ENCODE measurements at places on chromosomes 4 and X. TPM values are rescaled to one million over a fixed set of nuclear protein-coding genes. Genes with fewer than 3 reads are reported as not detected.

Gene SYTL5
- total RNA-seq: not detected

Gene CYTL1
- total RNA-seq: not detected

Gene CFI
- 0.81 TPM for total RNA-seq

Gene PLP2
- 232 TPM for total RNA-seq

Gene CSAG1
- not detected for total RNA-seq

Gene RHOXF2
- total RNA-seq: not detected

Gene RASGEF1B
- total RNA-seq: 7.3 TPM

Gene TSR2
- total RNA-seq: 53.8 TPM

Gene CFAP99
- not detected for total RNA-seq

Gene MED12
- total RNA-seq: 44.1 TPM

Gene MAGEB17
- not detected for total RNA-seq

Gene ZAR1
- not detected for total RNA-seq

Gene SLC6A14
- total RNA-seq: not detected

Gene SLC7A11
- total RNA-seq: 13.8 TPM

Gene FREM3
- not detected for total RNA-seq

Gene RASL11B
- total RNA-seq: 0.48 TPM

Gene UGT8
- 0.74 TPM for total RNA-seq

Gene TMSB15C
- total RNA-seq: 5.4 TPM

Gene ZNF141
- total RNA-seq: 32.0 TPM

Gene PAGE2B
- 1.1 TPM for total RNA-seq

Gene CDK16
- total RNA-seq: 82.2 TPM

Gene TLR3
- total RNA-seq: 0.14 TPM
